ENCODE measurements at places on chromosomes 7 and 10. TPM values are rescaled to one million over a fixed set of nuclear protein-coding genes. Genes with fewer than 3 reads are reported as not detected.

GRCh38 chr10:43177595-43177994 lies 39.4 kb downstream of the CSGALNACT2 start:
- DNase-seq = no peak

The OR13A1 gene
- polyA plus RNA-seq = 0.12 TPM

The PRSS37 gene
- not detected for polyA plus RNA-seq

The SUPV3L1 gene
- polyA plus RNA-seq = 38.4 TPM

DNA sequence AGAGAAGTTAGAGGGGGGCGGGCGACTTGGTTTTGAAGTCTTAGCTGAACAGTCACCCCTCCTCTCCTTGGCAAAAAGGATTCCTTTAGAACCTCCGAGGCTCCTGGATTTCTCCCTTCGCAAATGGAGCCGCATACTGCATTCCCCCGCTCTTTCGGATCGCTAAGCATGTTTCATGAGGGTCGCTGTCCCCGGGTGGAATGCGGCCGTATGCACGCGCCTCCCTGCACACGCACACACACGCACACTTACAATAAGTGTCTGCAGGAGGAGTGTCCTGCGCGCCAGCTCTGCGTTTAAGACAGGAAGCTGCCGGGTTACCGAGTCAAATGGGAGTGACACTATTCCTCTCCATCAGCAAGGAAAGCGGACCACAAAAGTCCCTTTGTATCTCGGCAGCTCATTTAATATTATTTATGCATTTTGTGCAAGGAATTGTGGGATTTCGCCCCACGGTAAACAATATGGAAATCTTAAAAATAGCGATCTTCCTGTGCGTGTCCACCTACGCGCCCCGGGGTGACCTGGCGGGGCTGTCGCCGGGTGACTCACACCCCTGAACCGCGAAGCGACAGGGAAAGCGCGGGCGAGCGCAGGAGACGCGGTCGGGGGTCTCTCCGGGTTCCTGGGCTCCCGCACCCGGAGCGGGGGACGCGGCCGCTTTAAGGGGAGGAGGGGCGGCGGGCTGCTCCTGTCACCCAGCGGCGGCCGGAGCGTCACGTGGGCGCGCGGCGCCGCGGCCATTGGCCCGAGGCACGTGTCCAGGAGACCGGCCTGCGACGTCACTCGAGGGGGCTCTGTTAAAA lies 988 bp upstream of the EN2 start:
- peak; percentile 71 for DNase-seq

DNA sequence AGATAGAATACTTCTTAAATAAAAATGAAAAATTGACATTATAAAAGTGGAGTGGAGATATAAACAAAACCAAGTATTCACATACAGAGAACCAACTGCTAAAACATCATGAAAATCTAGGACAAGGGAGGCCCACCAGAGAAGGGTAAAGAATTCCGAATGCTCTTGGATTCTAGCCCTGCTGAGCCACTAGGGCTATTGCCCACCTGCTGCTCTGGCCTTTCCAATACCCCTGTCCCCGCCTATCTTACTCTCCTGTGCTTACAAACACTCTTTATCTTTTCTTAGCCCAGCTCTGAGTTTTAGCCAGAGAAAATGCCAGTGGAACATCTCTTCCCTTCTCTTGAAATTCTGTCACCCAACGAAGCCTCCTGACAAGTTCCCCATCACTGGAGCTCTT lies 100.3 kb downstream of the MACC1 start:
- no peak for DNase-seq
